ENCODE measurements at places on chromosomes 4 and X.

DNA sequence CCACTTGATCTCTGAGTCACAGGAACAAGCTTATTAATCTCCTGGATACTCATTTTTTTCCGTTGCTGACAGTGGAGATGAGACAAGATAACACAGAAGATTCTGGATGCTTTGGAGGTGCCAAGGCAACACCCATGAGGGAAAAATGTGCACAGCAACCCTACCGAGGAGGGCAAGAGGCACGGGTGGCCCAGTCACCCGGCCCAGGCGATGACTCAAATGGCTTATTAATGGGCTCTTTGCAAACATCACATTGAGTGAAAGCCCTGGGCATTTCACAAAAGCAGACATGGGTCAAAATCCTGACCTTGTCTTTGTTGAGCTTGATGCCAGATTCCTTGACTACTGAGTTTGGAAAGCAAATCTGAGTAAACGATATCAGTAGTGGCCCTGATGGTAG lies 315.1 kb downstream of the STK32B start:
- no peak for DNase-seq

GRCh38 chrX:67436867-67437266 lies 107.0 kb upstream of the AR start:
- DNase-seq = no peak

DNA sequence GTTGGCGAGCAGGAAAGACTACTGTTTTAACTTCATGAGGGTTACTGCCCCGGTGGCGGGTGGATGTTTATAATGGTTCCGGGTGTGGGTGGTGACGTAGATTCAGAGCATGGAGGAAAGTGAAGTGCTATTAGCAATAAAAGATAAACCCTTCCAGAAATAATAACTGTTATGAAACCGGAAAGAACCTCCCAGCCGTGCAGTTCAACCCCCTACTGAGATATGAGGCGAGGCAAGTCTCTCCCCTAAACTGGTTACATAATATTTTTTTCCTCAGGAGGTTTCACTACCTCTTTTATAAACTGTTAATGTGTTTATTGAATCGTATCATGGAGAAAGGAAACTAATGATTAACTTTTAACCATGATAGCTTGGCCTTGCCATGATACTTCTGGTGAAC lies 33.9 kb upstream of the STIM2 start:
- no peak for DNase-seq

- no peak for DNase-seq
These were observed 52.7 kb upstream of the MAMLD1 start for GRCh38 chrX:150310417-150310816.
